ENCODE measurements at places on chromosomes 6 and 20.

DNA sequence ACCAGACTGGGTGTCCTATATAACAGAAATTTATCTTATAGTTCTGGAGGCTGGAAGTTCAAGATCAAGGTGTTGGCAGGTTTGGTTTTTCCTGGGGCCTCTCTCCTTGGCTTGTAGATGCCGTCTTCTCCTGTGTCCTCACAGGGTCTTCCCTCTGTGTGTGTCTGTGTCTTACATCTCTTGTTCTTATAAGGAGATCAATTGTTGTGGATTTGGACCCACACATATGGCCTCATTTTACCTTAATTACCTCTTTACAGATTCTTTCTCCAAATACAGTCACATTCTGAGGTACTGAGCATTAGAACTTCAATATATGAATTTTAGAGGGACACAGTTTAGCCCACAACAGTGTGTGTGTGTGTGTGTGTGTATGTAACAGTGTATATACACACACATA lies 74.5 kb downstream of the EDN1 start:
- DNase-seq: no peak

GRCh38 chr6:152368751-152369624 lies 268.2 kb downstream of the SYNE1 start:
- no peak for DNase-seq

DNA sequence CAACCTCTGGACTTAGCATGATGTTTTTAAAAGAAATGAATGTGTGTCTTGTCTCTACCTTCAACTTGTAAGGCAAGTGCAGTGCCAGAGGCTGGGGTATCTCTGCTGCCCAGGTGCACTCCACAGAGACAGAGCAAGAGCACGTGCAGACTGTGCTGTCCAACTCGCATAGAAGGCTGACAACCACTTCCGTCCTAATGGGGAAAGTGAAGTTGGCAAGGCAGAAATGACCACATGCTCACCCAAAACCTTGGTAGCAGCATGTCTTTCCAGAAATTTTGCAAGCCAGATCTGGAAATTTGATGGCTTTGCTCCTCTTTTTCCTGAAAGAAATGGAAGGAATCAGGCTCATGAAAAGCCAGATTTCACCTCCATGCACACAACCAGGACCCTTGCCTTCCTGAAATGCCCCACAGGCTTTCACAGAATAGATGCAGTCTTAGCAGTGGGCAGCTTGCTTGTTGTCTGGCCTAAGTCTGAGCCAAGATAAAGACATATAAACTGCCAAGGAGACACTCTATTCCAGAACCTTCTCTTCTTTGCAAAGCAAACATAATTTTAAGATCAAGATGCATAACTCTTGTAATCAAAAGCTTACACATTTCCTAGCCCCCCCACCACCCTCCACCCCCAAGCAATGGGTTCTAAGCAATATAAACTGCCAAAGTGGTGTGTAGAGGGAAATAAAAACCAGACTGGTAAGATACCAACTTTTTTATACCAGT lies 26.8 kb downstream of the SLC22A3 start:
- DNase-seq: no peak

GRCh38 chr6:4613795-4614194 lies 162.4 kb upstream of the CDYL start:
- DNase-seq: no peak

GRCh38 chr20:25319241-25320034 lies 71.2 kb downstream of the ABHD12 start:
- DNase-seq: no peak

DNA sequence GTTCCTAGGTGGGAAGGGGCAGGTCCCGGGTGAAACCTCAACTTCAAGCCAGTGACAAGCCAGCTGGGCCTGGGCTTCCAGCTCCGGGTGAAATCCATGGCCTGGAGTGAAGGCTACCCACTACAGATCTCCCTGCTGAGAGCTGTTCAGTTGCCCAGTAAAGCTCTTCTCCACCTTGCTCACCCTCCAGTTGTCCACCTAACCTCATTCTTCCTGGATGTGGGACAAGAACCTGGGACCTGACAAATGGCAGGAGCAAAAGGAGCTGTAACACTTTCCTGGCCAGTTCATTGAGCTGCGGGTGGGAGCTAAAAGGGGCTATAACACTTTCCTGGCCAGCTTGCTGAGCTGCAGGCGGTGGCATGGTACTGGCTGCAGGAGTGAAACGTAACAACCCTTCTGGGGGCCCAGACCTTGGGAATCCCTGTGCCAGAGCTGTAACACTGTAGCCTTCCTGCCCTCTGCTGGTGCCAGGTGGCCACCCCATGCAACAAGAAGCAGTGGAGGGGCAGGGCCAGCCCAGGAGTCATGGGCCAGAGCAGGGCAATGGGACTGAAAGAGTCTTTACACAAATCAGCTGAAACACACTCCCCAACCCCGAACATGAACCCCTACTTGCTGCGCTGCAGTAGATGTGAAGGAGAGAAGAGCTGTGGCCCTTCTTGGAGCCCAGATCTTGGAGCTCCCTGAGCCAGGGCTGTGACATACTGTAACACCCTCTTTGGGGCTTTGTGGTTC lies 3.6 kb upstream of the HINT3 start:
- no peak for DNase-seq

GRCh38 chr6:116507324-116507723 lies 4.1 kb upstream of the CALHM5 start:
- no peak for DNase-seq

DNA sequence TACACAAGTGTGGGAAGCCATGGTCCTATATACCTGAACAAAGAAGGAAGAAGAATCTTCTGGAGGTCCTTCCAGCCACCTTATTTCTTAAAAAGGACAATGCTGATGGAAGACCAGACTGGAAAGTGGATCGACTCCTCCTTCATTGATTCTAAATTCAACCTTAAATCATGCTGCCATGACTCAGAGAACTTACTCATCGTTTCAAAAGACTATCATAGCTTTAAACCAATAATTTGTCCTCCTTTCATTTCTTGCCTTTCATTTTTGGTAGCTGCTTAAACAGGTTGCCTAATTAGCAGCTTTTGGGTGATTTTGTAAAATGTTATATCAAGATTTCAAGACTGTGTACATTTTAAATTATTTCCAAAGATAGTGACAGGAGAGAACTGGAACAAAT lies 60.8 kb downstream of the RTN4IP1 start:
- DNase-seq: no peak

- DNase-seq: no peak
Observed at GRCh38 chr20:23265226-23265625, 85.4 kb upstream of the NXT1 start.

- no peak for DNase-seq
Observed at GRCh38 chr6:42041481-42042053, 8.8 kb upstream of the TAF8 start.

Measured in activated T-cell treated with anti-CD3 and anti-CD28 coated beads for 1 hour (primary cell).